Kidney (tissue), 22 donors: ENCODE measurements at places on chromosomes 5 and 9. TPM values are rescaled to one million over a fixed set of nuclear protein-coding genes. Genes with fewer than 3 reads are reported as not detected.
A peak's percentile ranks its signal among the peaks of the same experiment; 100 is the strongest.

ELOVL7 gene
- 22.5 TPM for total RNA-seq

KCNMB1 gene
- total RNA-seq: 4.5 TPM

GRCh38 chr9:121809356-121810050 lies 158.1 kb downstream of the DAB2IP start:
- no peak for DNase-seq

- no peak for DNase-seq
Observed at GRCh38 chr5:61353293-61353692, 21.2 kb downstream of the ZSWIM6 start.

CCDC192 gene
- total RNA-seq: not detected

SPINK7 gene
- not detected for total RNA-seq

GRCh38 chr5:33401482-33402390 lies 39.0 kb upstream of the TARS1 start:
- no peak for DNase-seq

GRCh38 chr9:88593537-88594185 lies 58.7 kb downstream of the NXNL2 start:
- peak; percentile 40 for DNase-seq

DNA sequence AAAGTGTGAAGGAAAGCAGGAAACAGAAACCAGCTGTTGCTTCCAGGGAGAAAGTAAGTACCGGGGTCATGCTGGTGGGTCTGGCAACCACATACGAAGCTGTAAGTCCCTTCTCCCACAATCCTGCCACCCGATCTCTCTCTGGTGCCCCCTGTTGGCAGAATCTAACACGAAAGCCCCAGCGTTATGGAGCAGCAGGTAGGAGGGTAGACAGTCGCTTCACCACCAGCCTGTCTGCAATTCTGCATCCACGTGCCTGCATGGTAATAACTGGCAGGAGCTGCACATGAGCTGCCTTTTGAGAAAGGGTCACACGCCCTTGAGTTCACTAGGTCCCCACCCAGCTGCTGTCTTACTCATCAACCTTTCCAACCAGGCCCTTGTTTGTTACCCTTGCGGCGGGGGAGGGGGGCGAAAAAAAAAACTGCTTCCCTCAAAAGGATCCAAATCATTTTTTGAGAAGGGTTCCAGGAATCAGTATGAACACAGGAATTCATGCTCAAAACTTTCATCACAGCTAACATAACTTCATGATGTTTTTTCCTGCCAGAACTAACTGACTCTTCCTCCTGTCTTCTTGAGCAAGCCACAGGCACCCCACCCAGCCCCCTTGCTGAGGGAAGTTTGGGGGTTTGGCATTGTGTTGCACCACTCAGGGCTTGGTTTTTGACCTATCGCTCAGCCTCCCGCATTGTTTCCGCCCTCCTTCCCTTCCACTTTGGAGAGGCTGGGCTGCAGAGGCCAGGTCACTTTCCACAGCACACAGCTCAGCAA lies 19.6 kb upstream of the TMEM252 start:
- no peak for DNase-seq

- no peak for DNase-seq
Observed at GRCh38 chr5:97124335-97124734, 18.1 kb downstream of the LIX1 start.

- no peak for DNase-seq
Observed at GRCh38 chr5:135223891-135224625, 175.0 kb downstream of the MACROH2A1 start.

DNA sequence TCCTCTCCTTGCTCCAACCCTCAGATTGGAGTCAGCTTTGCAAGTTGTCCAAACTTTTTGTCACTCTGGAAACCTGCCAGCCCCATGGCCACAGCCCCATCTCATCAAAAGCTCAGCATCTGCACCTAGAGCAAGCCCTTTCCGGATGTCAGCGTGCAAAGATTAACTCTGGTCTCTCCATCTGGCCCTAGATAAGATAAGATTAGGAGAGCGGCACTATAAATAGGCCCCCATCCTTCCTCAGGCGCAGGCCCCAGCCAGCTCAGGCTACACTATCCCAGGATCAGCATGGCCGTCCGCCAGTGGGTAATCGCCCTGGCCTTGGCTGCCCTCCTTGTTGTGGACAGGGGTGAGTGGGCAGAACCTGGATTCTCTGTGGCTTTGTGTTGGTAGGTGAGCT lies at the start of gene SPINK4:
SPINK4 (plus strand) TSS at position 247 of the 400 bp plus-strand sequence; CDS start at position 289, 42 bp downstream.
- peak; percentile 26 for DNase-seq

GRCh38 chr5:180467028-180467975 lies 26.9 kb upstream of the CNOT6 start:
- DNase-seq: no peak

GRCh38 chr5:158265931-158266700 lies 407.2 kb upstream of the CLINT1 start:
- peak; percentile 39 for DNase-seq

- DNase-seq: peak; percentile 9
Observed at GRCh38 chr5:110590187-110590586, 136.3 kb downstream of the TMEM232 start.

- no peak for DNase-seq
Observed at GRCh38 chr9:69188975-69189374, 14.9 kb downstream of the TJP2 start.

- no peak for DNase-seq
Observed at GRCh38 chr5:3678801-3679200, 83.2 kb downstream of the IRX1 start.

DNA sequence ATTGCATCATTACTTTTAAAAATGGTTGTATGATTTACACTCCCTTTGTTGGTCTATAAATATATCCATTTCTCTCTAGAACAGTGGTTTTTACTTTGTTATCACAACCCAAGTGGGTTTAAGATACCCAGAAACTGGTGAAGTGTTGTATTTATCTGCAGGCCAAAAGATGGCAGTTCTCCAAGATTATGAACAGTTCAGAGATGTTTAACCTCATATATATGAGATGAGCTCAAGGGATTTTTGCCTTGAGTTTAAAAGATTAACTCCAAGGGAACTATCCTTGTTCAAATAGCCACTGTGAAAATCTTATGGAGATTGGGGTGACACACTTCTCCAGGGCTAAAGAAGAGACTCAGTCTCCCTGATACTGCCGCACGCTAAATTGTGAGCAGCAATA lies 572.6 kb downstream of the TLE4 start:
- no peak for DNase-seq

GRCh38 chr9:111236332-111236731 lies 93.7 kb downstream of the OR2K2 start:
- DNase-seq: no peak

GRCh38 chr5:123599171-123599570 lies 87.2 kb downstream of the CSNK1G3 start:
- DNase-seq: no peak

DNA sequence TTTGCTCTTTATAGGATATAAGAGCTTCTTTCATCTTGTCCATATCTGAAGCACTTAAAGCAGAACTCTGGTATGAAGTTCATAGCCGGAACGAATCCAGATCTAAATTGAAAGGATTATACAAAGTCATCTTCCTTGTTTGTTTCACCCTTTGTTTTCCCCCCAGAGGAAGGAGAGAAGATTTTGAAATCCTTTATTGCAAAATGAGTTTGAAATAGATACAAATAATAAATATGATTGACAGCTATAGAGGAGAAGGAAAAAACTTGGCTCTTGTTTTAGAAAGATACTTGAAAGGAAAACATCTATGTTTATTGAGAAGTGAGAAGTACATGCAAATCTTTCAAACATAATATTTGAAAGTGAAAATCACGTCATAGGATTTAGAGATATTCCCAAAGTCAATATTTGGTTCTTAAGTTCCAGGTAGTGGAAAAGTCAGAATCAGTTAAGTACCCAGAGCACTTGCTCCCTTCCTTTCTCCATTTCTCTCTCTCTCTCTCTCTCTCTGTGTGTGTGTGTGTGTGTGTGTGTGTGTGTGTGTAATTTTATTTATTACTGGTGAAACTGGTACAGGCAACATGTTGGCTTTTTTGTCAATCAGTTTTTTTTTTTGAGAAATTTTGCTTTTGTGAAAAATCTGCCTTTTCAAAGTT lies 27.2 kb downstream of the PAM start:
- DNase-seq: no peak

DNA sequence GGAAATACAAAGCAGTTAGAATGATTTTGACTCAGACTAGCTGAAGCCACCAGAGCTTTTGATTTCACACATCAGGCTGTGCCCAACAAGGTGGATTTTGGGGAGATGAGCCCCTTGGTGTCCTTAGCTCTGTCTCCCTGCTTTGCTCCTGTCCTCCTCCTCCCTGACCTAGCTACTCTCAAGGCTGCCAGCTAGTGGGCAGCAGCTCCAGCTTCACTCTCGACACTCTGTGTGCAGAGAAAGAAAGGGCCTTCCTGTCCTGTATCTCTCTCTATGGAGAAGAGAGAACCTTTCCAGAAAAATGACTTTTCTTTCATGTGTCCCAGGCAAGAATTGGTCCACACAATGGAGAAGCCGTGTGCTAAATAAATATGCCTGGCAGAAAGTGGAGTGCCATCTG lies 446.2 kb downstream of the SEMA5A start:
- no peak for DNase-seq

GRCh38 chr5:127574852-127575679 lies 57.6 kb downstream of the PRRC1 start:
- DNase-seq: no peak

- DNase-seq: no peak
Observed at GRCh38 chr5:98458004-98458403, 315.5 kb upstream of the RGMB start.

ADAMTS6 gene
- total RNA-seq: 6.7 TPM

DNA sequence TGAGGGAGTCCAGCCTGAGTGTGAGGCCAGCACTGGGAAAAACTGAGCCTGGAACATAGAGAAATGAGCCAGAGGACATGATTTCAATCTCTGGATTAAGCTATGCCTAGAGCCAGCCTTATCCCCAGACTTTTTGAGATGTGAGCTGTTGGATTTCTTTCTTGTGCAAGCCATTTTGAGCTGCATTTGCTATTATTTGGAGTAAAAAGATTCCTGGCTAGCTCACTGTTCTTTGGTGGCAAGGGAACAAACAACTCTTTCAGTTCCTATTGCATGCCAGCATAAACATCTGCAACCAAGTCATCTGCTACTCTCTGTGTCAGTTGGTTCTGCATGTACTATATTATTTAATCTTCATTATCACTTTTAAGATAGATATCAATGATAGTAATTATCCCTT lies 70.1 kb upstream of the MAN2A1 start:
- no peak for DNase-seq

DNA sequence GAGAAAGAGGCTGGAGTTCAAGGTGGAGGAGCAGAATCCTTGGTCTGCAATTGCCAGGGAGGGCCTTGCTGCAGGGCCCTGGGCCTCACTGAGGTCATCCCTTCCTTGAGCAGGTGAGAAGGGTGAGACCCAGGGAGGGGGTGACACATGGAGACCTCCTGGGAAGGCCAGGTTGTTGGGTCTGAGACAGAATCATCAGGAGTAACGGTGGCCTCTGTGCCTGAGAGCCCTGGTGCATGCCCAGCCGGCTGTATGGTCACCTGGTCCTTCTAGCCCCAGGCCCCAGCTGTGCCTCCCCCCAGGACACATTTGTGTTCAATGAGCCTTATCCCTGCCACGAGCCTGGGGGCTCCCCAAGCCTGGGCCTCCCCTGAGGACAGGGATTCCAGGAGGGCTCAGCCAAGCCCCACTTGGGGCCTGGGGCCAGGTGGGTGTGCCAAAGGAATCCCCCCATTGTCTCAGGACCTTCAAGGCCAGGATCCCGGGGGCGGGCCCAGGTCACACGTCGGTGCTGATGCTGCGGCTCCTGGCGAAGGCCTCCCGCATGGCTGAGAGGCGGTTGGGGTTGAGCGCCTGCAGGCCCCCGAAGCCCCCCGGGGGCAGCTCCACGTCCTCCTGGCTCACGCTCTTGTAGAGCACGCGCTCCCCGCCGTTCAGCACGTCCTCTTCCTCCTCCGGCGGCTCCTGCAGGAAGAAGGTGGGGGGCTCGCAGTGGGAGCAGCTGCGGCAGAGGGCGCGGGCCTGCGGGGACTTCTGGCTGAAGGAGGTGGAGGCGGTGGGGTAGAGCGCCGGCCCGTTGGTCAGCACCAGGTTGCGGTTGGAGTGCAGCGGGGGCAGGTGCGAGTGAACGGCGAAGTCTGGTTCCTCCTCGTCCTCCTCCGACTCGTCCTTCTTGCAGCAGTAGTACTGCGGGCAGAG lies 30.4 kb downstream of the FAM163B start:
- DNase-seq: no peak

ZNF608 gene
- 35.8 TPM for total RNA-seq

LRRC19 gene
- total RNA-seq: 14.8 TPM

DNA sequence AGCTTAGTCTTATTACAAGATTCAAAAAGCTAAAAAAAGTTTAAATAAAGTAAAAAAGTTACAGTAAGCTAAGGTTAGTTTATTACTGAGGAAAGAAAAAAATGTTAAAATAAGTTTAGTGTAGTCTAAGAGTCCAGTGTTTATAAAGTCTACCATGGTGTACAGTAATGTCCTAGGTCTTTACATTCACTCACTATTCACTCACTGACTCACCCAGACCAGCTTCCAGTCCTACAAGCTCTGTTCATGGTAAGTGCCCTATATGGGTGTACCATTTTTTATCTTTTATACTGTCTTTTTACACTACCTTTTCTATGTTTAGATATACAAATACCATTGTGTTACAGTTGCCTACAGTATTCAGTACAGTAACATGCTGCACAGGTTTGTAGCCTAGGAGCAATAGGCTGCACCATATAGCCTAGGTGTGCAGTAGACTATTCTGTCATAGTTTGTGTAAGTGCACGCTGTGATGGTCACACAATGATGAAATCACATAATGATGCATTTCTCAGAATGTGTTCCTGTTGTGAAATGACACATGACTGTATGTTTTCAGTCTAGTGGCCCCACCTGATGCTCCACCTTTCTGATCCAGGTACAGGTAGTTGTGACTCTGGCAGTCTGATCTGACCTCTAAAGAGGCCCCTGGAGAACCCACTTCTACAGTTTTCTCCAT lies 45.7 kb downstream of the SNX18 start:
- no peak for DNase-seq

DNA sequence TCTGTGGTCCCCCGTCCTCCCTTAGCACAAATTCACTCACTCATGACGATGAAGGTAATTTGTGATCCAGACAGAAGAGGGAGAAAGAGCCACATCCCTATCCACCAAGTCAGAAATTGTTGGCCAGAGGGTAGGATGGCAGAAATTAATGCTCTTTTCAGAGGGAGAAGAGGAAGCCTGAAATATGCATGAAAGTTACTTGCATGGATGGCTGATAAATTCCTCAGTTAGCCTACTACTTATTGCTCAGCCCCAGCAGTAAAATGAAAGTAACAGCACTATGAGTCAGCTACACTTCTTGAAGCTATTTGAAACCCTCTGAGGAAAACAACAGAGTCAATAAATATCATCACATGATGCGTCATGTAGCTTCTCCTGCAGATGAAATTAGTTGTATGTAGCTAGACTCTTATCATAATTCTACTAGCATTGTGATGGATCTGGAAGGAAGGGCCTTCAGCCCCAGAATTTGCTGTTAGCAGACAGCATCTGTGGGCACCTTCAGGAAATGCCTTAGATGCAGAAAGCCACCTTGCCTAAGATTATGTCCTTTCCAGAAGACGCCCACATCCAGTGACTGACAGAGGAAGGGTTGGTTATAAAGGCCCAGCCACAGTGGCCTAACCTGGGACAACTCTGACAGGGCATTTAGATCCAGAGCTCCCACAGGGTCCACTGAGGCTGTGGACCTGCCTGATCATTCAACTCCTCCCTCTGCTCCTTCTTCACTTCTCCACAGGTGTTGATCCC lies 81.2 kb upstream of the CCDC112 start:
- no peak for DNase-seq

SLC28A3 gene
- 1.0 TPM for total RNA-seq

TNFSF8 gene
- total RNA-seq: 5.0 TPM

GRCh38 chr9:70772601-70773000 lies 348.8 kb downstream of the TRPM3 start:
- DNase-seq: no peak

GRCh38 chr5:79843450-79844388 lies 147.3 kb downstream of the MTX3 start:
- DNase-seq: no peak

GRCh38 chr5:93122446-93122845 lies 458.6 kb downstream of the NR2F1-AS1 start:
- DNase-seq: no peak
